Stimulated activated CD8-positive, alpha-beta memory T cell treated with anti-CD3 and anti-CD28 coated beads, Interleukin-15, amount 100 ng/mL, for 24 hours (primary cell): ENCODE measurements at places on chromosomes 5 and 9.

- DNase-seq: no peak
Measured at GRCh38 chr9:133768859-133769510, 30.8 kb upstream of the SARDH start.

DNA sequence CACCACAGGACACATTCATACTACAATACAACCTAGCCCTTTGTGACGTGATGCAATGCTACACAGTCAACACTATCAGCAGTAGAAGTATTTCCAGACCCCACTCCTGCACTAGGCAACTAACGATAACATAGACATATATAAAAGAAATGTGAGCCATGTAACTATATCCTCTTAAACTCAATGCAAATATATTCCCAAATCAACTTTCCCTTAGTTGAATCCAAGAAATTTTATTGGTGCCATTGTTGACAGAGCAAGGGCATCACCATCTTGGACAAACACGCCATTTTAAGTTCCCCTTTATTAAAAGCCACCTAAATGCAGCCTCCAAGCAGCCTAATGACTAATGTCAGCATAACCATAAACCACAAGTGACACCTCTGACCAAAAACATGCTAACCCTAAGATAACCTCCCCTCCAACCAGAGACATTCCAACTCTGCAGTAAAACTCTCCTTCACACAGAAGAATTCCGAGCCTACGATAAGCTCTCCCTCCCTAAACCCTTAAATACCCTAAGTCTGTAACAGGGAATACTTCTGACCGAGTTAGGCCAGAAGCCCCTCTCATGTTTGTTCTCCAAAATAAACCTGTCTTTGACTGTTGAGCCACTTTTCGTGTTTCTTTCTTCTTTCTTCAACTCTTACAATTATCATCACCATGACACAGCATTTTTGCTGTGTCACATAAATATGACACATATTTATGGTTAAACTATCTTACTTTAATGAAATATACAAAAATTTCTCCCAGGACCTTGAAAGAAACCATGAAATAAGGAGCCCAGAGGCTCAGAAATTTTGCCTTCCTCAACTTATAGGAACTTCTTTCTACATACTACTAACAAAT lies 1497.8 kb downstream of the EFNA5 start:
- no peak for DNase-seq

DNA sequence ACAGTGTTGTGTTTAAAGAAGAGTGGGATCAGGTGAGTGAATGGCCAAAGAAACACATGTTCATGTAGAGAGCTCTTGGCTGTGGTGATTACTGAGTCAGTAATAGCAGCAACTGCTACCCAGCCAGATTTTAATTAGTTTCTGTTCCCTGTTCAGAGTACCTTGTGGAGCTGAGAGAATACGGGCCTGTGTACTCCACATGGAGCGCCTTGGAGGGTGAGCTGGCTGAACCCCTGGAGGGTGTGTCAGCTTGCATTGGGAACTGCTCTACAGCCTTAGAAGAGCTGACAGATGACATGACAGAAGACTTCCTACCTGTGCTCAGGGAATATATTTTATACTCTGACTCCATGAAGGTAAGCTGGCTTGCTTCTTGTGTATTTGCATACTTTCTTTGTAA lies 52.3 kb downstream of the SLC46A2 start:
- DNase-seq: no peak

- no peak for DNase-seq
Measured at GRCh38 chr5:173883347-173883924, 4.7 kb upstream of the CPEB4 start.

DNA sequence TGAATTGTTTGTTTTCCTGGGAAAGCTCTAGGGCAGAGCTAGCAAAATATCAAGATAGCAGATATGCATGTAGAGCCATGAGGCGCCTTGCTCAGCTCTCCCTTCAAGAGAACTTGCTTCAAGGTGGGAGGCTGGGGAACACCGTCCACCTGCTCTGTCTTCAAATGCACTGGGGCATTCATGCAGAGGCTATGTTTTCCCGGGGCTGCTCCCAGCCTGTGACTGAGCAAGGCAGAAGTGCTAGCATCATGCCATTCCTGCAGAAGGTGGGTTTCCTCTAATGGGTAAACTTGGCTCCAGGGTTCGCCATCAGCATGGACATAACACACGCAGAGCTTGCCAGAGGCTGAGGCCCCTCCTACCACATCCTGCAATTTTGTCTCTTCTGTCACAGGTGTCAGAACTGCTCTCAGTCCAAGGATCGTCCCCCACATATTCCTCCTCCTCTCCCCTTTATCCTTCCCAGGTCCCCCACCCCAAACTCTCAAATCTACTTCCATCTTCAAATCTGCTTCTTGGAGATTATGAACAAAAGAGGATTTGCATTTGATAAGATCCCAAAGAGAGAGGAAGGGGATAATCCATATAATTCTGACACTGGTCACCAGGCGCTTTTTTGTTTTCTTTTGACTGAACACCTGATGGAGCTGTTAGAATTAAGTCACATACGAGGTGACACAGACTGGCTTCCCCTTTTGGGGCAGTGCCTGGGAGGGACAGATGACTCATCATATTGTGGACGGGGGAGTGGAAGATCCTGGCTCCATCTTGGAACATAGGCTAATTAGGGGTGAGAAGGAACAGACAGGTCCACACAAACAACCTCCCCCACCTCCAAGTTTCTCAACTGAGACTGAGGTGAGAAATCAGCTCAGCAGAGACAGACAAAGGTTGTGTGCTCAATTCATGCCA lies 85.0 kb upstream of the TAF11L2 start:
- DNase-seq: no peak

GRCh38 chr5:9157020-9157419 lies 388.9 kb downstream of the SEMA5A start:
- DNase-seq: no peak

- DNase-seq: no peak
Measured at GRCh38 chr9:33510262-33511183, 13.5 kb upstream of the ANKRD18B start.

GRCh38 chr5:36374266-36374862 lies 72.7 kb upstream of the RANBP3L start:
- no peak for DNase-seq

- DNase-seq: no peak
Measured at GRCh38 chr5:93930098-93930497, 188.7 kb upstream of the POU5F2 start.

- no peak for DNase-seq
Measured at GRCh38 chr9:82938426-82939218, 124.3 kb downstream of the RASEF start.

DNA sequence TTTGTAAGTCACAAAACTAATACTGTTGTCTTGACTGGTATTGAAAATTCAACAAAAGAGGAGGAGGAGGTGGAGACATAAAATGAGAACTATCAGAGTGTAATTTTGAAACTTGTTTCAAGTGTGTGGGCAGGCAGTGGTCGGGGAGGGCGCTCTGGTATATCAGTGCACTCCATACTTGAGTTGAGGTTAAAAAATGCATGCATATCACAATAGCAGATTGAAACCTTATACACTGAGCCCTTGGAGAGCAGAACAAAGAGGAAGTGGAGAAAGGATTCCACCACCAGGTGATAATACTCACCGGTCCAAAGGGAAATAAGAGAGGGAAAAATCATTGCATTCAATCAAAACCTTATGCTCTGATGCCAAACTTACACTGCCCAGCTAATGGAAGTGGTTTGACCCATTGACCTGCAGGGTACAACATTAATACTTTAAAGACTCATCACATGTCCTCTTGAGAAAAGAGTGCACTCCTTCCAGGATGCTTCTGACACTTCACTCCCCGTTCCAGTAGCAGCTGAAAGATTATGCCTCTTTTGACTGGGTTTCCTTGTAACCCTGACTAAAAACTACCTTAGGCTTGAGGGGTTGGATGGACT lies 79.5 kb upstream of the FAM169A start:
- no peak for DNase-seq

GRCh38 chr5:91079037-91079436 lies 304.1 kb downstream of the ARRDC3 start:
- no peak for DNase-seq

GRCh38 chr5:157860898-157861890 lies 2.2 kb upstream of the CLINT1 start:
- DNase-seq: no peak

DNA sequence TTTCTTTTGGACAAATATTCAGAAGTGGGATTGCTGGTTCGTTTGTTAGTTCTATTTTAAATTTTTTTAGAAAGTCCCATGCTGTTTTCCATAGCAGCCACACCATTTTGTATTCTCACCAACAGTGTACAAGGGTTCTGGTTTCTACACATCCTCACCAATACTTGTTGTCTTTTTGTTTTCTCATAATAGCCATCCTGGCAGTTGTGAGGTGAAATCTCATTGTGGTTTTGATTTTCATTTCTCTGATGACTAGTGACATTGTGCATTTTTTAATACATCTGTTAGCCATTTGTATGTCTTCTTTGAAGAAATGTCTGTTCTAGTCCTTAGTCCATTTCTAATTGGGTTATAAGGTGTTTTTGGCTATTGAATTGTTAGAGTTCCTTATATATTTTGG lies 214.3 kb downstream of the ARRDC3 start:
- no peak for DNase-seq

- no peak for DNase-seq
Measured at GRCh38 chr5:41843456-41844370, 26.5 kb downstream of the OXCT1 start.

- DNase-seq: no peak
Measured at GRCh38 chr5:174504266-174504726, 220.1 kb upstream of the MSX2 start.

GRCh38 chr9:696332-697323 lies 144.9 kb upstream of the DMRT1 start:
- DNase-seq: no peak

- no peak for DNase-seq
Measured at GRCh38 chr9:124663046-124663961, 107.8 kb downstream of the NR6A1 start.

DNA sequence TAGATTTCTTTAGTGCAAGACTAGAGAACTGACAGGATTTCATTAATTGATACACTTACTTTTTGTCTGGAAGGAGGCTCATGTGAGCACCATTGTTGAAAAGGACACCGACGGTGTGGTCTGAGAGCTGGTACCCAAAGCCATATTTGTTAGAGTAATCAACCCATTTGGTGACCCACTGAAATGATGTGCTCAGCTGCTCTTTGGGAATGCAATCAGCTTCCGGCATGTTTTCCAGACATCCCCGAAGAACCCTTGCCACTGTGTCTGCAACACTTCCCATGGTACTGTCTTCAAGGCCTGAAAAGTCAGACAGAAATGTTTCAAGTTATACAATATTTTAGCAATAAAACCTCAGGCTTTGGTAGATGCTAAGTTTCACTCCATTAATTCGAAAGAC lies 4.4 kb downstream of the PLK2 start:
- DNase-seq: no peak

- DNase-seq: no peak
Measured at GRCh38 chr9:99180199-99180598, 41.5 kb downstream of the ALG2 start.

DNA sequence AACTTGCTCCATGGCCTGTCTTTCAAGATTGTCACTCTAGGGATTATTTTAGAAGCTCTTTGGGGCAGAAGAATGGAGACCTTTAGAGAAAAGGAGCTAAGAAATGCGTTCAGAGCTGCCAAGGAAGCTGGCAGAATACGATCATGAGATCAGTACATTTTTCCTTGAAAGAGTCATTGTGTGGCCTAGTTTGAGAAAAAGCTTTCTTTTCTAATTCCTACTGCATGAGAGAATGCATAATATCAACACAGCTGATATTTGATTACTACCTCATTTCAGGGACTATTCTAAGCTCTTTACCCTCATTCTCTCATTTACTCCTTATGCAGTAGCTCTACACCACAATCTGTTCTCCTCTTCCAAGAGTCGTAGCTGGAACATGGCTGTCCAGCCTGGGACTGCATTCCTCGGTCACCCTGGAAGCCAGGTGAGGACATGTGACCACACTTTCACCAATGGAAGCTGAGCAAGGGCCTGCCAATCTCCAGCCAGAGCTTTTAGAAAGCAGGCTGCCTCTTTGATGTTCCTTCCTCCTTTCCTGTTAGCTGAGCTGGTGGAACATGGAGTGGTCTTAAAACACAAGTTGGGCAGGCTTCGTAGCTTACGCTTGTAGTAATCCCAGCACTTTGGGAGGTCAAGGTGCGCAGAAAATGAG lies 99.3 kb upstream of the LHFPL2 start:
- DNase-seq: no peak

DNA sequence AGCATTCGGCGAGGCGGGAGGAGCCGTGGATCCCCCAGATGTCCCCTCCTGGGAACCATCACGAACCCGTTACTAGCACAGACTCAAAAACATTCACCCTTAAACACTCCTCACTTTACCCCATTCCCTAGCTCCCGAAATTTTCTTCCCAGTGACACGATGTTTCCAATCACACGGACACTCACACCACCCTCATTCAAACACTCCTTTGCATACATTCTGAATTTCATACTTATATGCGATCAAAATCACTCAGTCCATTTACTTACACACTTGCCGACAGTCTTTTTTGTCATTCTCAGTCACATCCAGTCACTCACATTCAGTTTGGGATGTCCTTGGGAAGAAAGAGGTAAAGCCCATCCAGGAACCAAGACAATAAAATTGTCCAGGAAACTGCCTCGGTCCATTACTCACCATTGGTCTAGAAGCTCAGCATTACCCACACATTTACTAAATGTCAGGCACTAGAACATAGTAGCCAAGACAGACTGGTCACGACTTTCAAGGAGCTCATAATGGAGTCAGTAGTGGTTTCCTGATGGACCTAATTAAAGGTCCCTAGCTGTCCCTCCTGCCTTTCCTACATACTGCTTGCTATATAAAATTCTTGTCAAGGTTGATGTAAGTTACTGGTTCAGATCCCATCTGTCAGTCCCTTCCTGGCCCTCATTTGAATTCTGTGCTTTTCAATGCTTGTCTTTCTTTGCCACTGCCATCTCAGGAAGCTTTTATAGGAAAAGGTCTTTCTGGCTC lies 574 bp downstream of the SLC35A4 start:
- DNase-seq: no peak

GRCh38 chr9:38001430-38001829 lies 67.6 kb downstream of the SHB start:
- DNase-seq: no peak

- DNase-seq: no peak
Measured at GRCh38 chr5:96381526-96381925, 51.5 kb downstream of the PCSK1 start.

- DNase-seq: no peak
Measured at GRCh38 chr5:145787001-145787400, 48.1 kb downstream of the PRELID2 start.

GRCh38 chr5:143653256-143653655 lies 158.7 kb upstream of the HMHB1 start:
- DNase-seq: no peak

- DNase-seq: no peak
Measured at GRCh38 chr5:72760259-72760658, 56.2 kb upstream of the TNPO1 start.

DNA sequence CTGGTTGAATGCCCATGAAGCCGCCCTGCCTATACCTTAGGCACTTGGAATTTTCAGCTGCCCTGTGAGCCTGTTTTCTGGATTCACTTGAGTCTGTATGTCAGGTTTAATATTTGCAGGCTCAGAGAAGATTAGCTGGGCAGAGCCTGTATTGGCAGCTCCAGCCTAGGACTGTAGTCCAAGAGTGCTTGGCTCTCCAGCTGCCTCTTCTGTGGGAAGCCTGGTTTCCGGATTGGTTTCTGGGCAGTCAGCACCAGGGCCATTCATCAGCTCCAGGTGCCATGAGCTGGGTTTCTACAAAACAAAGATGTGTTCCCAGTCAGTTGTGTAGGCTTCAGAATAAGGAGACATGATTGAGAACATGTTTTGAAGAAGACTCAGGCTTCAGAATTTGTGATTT lies 90.1 kb downstream of the ARHGAP26 start:
- no peak for DNase-seq
